CD8-positive, alpha-beta T cell (primary cell): ENCODE measurements at places on chromosomes 5 and 9.

GRCh38 chr9:124190761-124191160 lies 67.0 kb upstream of the NEK6 start:
- DNase-seq = no peak

- DNase-seq = no peak
Observed at GRCh38 chr5:107830750-107831149, 160.0 kb upstream of the EFNA5 start.

DNA sequence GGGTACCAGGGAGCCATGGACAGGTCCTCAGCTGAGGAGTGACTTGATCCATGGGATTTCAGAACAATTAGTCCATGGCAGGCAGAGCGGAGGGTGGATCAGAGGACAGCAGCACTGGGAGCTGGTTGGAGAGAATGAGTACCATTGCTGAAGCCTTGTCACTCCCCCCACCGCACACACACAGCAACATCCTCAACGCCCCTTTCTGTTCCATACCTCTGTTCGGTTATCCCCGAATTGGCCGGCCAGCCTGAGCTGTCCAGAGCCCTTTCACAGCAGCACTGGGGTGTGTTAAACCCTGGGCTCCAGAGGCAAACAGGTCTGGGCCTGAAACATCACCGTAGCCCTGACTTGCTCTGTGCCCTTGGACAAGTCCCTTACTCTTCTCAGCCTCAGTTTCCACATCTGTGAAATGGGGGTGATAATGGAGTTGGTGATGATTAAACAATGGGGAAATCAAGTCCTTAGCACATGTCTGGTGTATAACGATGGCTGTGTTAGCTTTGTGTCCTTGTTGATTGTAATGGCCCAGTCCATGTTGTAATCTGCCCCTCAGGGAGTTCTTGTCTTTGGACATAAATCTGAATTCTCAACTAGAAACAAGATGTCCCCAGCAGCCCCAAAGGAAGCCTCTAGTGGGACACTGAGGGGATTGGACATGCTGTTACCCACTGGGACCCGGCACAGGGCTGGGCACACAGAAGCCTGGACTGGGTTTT lies 16.9 kb downstream of the GSN start:
- no peak for DNase-seq

- no peak for DNase-seq
Observed at GRCh38 chr9:127867356-127868277, 9.9 kb downstream of the AK1 start.

DNA sequence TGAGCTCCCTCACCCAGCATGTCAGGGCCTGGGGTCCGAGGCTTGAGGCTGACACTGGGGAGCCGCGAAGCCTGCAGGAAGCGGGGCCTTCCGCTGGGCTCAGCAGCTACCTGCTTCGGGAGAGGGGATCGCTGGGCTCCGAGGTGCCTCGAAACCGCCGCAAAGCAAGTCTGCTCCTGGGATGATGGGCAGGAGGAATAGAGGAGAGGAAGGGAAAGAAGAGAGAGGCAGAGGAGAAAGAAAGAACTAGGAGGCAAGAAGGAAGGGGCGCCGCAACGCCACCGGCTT lies 1.5 kb upstream of the PRDM12 start:
- no peak for DNase-seq

- DNase-seq = no peak
Observed at GRCh38 chr5:8601831-8602354, 732.9 kb downstream of the MTRR start.

- DNase-seq = no peak
Observed at GRCh38 chr5:2260211-2261003, 377.7 kb upstream of the IRX4 start.

DNA sequence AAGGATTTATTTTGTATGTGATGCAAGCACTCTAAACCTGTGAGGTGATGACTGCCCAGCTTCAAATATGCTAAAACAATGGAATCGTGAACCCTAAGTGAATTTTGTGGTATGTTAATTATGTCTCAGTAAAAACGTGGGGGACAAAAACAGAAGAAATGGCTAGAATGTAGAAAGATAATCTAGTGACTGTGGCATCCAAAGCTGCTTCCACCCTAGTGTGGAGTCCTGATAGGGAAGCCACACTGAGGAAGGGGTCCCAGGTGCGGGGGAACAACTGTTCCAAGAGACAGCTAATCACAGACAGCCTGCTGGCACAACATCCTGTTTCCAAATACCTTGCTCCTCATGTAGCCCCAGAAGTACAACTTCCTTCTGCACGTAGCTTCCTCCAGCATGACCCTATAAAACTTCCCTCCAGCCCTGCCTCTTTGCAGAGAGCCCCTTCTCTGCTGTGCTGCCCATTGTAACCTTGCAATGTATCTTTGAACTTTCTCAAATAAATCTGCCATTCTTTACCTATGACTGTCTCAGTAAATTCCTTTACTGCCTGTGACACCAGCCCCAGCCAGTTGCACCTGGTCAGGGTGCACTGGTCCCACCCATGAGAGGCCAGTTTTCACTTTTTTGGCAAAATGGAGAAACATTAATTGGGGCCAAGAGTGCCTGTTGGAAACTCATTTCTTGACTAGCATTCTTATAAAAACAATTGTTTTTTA lies 4.9 kb downstream of the GMCL2 start:
- no peak for DNase-seq

DNA sequence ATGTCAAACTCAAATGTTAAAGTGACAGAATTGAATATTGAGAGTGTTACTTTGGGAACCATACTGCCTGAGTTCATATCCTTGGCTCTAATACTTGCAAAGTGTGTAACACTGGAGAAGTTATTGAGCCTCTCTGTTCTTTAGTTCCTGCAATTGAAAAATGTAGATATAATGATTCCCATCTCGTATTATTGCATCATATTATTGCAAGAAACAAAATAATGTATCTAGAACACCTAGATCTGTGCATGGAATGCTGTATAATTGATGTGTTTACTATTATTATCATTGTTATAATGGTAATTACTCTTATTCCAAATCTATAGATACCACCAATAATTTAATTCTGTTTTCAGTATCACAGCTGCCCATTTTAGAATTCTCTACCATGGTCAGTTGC lies 310.3 kb downstream of the GABRG2 start:
- DNase-seq = no peak

- DNase-seq = no peak
Observed at GRCh38 chr9:114071197-114071795, 6.8 kb downstream of the AMBP start.

DNA sequence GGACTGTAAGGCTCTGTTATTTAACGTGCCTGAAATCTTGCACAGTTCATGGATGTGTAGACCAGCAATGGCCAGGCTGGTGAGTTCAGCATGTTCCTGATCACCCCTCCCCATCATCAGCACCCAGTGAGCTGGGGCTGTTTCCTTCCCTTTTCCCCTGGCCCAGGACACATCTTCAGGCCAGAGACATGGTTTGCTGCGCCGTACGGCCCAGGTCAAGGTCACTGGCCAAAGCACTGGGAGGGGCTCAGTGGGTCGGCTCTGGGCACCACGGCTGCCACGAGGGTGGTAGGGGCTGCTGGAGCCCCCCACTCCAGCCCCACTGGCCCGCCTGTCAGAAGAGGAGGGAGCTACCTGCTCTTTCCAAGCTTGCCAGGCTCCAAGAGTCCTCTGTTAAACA lies 55.9 kb downstream of the SEMA4D start:
- DNase-seq = no peak

GRCh38 chr5:158309088-158309807 lies 450.3 kb upstream of the CLINT1 start:
- DNase-seq = no peak

DNA sequence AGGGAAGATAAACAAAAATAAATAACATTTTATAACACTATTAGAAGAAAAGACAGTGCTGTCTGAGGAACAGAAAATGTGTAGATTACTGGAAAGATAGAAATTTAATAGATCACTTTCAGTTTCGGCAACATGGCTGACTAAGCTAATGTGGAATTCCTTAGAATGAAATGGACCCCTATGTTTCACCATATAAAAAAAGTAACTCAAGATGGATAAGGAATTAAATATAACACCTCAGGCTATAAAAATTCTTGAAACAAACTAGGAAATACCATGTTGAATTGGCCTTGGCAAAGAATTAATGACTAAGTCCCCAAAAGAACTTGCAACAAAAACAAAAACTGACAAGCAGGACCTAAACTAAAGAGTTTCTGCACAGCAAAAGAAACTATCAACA lies 558.3 kb downstream of the CHSY3 start:
- DNase-seq = no peak

DNA sequence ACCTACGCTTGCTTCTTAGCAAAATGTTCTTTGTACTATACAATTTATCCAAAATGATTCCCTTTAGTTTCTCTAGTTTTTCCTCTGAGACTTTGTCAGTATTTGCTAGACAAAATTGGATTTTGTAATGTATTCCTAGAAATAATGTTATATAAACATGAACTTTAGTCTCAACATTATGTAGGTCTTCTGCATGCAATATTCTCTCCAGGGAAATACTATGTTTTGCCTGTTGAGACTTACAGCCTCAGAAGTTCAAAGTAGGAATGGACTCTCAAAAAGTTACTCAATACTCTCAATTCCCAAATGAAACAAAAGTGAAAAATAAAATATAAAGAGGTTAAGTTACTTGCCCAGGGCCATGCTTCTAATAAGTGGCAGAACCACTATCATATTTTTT lies 24.8 kb upstream of the SMC2 start:
- no peak for DNase-seq

DNA sequence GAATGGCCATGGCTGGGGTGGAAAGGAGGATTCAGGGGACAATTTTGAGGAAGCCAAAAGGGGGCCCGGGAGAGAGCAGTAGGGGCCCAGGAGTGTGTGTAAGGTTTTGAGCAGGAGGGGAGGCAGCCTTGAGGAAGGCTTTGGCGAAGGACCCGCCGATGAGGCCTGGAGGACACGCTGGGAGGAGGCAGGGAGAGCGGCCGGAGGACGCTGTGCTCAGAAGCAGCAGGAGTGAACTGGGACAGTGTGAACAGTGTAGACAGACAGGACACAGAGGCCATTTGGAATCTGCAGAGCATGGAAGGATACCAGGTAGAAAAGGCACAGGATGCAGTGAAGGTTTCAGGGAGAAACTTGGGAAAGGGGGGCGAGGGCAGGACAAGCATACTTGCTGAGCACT lies 14.9 kb downstream of the UNC5A start:
- no peak for DNase-seq

DNA sequence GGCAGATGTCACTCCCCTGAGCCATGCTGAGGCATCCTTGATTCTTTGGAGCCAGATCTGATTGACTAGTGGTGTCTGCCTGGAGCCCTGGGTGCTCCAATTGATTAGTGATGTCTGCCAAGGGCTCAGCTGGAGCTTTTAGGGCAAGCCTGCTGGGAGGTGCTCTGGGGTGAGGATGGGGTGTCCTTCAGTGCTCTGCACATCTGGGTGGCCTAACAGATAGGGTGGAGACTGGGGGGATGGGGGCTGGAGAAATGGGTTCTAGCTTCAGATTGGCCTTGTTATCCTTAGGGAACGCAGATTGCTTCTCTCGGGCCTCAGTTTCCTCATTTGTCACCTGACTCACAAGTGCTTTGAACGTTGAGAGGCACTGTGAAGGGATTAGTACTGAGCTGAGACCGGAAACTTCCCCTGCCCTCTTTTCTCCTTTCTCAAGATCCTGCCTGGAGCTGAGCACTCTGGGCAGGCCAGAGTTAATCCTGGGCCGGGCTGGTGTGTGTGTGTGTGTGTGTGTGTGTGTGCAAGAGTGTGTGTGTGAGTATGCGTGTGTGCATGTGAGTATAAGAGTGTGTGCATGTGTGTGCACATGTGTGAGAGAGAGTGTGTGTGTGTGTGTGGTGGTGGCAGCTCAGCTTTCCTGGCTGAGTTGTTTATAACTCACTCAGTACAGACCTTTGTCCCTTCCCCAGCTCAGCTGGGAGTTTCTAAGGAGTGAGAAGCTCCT lies 5.6 kb upstream of the IER5L start:
- DNase-seq = no peak

DNA sequence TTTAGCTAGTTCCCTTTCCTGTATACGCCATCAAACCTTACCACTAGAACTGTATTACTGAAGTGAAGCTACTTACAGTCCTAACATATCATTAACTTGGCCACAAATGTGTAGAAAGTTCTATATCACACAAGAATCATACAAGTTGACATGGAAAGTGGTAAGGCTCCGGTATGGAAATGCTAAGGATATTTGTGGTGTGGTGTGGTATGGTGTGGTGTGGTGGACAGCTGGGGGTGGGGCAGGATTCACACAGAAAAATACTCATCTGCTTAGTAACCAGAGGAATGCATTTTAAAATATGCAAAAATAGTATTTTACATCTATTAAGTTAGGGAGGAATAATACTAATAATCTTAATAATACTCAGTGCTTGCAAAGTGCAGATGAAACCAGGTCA lies 69.4 kb downstream of the TRPC7 start:
- DNase-seq = no peak

GRCh38 chr5:79954620-79955019 lies 36.4 kb downstream of the MTX3 start:
- no peak for DNase-seq

DNA sequence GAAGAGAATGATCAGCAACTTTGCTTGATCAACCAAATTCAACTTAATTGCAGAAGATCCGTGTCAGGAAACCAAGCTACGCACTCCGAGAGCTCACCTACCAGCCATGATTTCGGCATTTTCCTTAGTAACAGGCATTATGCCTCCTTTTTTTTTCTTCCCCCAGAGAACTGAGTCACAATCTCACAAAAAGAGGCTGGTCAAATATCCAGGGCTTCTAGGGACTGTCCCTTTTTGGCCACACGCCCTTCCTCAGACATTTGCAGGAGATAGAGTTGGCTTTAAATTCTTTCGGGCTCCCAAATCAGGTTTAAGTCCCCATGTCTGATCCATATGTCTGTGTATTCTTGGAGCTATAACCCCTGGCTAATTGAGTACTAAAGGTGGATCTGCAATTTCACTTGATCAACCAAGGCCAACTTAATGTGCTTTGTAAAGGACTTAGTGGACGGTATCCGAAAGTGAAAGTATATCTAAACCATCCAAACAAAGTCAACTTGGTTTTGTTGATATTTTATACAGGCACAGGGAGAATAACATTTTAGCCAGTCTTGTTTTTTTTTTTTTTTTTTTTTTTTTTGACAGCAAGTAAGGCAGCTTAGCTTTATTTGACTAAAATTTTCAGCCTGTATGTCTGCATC lies 100.8 kb upstream of the TBCA start:
- no peak for DNase-seq

- DNase-seq = no peak
Observed at GRCh38 chr5:14577971-14578370, 3.6 kb upstream of the OTULINL start.

- no peak for DNase-seq
Observed at GRCh38 chr9:8156346-8156745, 356.8 kb upstream of the DMAC1 start.
